Stimulated activated CD4-positive, alpha-beta T cell treated with anti-CD3 and anti-CD28 coated beads, TNF-alpha, amount 100 ng/mL, for 24 hours (primary cell): ENCODE measurements at places on chromosomes 1 and 21.
A peak's percentile ranks its signal among the peaks of the same experiment; 100 is the strongest.

DNA sequence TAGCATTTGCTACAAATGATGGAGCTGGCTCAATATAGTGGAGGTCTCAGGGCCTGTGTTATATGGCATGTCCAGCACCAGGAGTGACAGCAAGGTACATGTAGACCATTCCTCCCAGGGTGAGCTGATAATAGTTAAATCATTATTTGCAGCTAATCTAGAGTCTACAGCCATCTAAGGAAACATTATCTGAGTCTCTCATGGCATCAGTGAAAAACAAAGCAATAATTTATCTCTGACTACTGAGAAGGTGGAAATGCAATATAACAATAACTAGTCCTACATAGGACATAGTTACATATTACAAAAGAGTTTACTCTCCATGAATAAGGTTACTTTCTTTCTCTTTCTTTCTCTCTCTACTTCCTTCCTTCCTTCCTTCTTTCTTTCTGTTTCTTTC is 143.4 kb upstream of the KCNK2 start:
- no peak for DNase-seq

- DNase-seq: no peak
Measured at GRCh38 chr1:40039245-40039756, 1.2 kb upstream of the CAP1 start.

GRCh38 chr1:76807543-76808260 is 59.6 kb upstream of the ST6GALNAC5 start:
- no peak for DNase-seq

- DNase-seq: no peak
Measured at GRCh38 chr1:229130028-229130668, 140.8 kb upstream of the RAB4A start.

DNA sequence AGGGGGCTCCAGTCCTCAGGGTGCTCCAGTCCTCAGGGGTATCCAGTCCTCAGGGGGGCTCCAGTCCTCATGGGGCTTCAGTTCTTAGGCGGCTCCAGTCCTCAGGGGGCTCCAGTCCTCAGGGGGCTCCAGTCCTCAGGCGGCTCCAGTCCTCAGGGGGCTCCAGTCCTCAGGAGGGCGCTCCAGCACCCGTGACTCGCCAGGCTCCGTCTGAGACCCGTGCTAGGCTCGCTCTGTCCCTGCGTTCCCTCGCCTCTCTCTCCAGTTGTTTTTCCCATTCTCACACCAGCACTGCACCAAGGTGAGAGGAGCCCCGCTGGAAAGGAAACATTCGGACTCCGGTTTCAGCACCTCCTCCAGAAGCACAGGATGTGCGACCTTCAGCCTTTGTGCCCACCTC is 9.4 kb upstream of the OR2M2 start:
- DNase-seq: no peak

- no peak for DNase-seq
Measured at GRCh38 chr1:77473690-77474089, 191.9 kb downstream of the AK5 start.

DNA sequence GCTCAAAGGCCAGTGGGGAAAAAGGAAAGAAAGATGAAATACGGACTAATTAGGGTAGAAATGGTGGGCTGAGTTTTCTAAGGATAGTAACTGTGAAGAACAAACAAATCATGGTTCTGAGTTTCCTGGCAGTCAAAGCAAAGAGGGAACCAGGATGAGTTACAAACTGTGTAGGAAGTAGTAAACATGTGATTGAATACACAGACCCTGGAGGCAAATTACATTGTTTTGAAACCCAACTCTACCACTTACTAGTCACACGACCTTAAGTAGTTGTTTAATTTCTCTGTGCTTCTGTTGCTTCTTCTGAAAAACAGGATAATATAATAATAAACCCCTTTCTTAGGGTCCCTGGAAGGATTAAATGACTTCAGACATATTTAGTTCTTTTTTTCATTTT is 11.2 kb upstream of the LUZP1 start:
- DNase-seq: no peak

- DNase-seq: no peak
Measured at GRCh38 chr1:181334724-181335123, 148.6 kb upstream of the CACNA1E start.

- DNase-seq: no peak
Measured at GRCh38 chr1:5603353-5604104, 388.7 kb downstream of the NPHP4 start.

GRCh38 chr1:230392920-230393521 is 33.1 kb downstream of the PGBD5 start:
- no peak for DNase-seq

DNA sequence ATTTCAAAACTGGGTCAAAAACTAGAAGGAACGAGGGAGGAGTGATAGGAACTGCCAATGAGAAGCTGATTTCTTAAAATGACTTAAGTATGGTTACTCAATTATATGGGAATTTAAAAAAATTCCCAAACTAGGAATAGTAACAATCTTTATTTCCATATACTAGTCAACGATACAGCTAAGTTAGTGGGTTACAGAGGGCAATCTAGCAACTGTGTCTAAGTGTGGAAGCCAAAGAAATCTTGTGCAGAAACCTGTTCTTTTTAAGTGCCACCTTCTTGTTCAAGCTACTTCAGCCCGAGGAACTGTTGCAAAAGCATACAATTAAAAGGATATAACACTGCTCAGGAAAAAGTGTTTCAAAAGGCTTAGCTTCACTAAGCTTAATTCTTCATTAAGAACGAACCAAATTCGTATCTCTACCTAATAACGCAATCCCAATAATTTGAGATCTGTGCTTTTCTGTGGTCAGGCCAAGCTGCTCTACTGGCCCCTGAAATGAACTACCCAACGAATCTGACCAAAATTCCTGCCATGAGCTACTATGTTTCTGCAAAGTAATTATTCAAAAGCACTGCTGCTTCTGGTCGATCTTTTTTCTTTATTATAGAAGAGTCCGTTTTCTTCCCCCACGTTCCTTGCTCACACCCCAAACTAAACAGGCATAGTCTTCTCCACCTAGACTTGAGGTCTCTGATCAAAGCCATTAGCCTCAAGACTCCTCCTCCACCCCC is 1.8 kb downstream of the USP24 start:
- DNase-seq: no peak

GRCh38 chr1:108609483-108610049 is 49.7 kb downstream of the EEIG2 start:
- DNase-seq: no peak

GRCh38 chr1:199218065-199218464 is 579.2 kb downstream of the PTPRC start:
- no peak for DNase-seq

GRCh38 chr1:231949277-231950091 is 322.9 kb downstream of the DISC1 start:
- no peak for DNase-seq

GRCh38 chr1:11294951-11295350 is 22.0 kb downstream of the UBIAD1 start:
- DNase-seq: no peak

DNA sequence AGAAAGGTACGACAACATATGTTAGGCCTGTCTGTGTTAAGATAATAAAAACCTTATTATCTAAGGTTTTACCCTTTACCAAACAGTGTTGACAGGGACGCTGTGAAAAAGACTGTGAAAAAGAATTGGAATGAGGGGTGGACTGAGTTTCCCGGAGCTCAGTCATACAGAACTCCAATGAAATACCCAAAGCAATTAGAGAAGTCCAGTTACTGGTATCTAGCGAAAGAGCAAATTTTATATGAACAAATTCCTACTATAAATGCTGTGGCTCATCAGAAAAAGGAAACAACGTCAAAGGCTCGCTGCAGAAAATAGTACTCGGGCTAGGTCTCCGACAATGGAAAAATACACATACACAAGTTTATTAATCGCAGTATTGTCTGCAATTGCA is 708 bp upstream of the RBBP5 start:
- DNase-seq: no peak

DNA sequence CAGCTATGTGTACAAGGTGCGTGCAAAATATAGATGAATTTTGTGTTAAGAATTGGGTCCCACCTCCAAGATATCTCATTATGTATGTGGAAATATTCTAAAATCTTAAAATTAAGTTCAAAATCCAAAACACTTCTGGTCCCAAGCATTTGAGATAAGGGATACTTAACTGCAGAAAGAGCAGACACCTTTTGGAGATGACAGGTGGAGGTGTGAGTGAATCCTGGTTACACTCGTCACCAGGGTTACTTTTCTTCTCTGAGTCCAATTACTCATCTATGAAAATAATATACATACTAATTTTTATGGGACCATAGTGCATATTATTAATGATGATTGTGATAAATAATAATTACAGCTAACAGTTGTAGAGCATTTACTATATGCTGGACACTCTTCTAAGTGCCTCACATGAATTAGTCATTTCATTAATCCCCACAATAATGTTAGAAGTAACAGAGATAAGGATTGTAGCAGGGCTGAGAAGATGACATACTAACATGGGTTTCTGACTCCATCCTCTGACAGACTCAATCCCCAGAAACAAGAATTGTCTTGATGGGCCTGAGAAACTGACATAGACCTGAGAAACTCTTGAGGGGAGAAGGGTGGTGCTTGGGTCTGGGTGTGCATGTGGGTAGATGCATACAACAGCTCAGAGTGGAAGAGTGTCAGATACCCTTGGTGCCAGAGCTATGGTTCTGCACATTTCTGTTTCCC is 8.3 kb upstream of the FASLG start:
- no peak for DNase-seq

GRCh38 chr1:224276771-224277487 is 53.0 kb downstream of the NVL start:
- DNase-seq: no peak

GRCh38 chr1:167518331-167518700 is at the start of gene CD247:
TSS of gene CD247 (minus strand) at chr1:167518529. CDS start at chr1:167518465, 64 bp downstream.
- DNase-seq: peak; percentile 71

DNA sequence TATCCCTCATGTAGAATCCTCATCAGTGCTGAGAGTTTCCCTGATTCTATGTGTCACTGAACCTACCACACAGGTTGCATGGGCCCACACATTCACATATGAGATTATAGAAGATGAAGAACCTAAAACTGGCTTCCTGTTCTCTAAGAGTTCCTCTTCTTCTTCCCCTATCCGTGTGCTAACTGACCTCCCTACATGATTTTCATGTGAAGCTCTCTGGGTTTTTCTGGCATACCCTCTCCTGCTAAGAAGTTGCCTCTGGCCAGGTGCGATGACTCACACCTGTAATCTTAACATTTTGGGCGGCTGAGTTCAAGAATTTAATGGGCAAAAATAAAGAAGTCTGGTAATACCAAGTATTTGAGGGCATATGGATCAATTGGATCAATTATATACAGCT is 5.5 kb upstream of the CD244 start:
- no peak for DNase-seq

DNA sequence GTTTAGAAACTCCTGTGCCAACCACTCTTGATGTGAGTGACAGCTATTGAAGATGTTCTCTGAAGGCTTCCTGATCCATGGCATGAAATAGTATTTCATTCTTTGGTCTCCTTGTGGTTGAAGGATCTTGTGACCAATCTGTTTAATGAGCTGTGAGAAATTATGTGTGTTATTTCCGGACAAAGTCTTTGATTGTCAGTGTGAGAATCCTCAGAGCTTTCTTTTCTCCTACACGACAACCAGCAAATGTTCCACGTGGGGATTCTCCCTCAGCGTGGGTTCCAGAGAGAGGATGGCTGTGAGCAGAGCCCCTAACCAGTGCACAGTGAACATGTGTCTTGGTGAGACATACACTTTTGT is 45.0 kb upstream of the HOOK1 start:
- DNase-seq: no peak

- DNase-seq: no peak
Measured at GRCh38 chr1:98048751-98049325, 128.0 kb upstream of the DPYD start.

DNA sequence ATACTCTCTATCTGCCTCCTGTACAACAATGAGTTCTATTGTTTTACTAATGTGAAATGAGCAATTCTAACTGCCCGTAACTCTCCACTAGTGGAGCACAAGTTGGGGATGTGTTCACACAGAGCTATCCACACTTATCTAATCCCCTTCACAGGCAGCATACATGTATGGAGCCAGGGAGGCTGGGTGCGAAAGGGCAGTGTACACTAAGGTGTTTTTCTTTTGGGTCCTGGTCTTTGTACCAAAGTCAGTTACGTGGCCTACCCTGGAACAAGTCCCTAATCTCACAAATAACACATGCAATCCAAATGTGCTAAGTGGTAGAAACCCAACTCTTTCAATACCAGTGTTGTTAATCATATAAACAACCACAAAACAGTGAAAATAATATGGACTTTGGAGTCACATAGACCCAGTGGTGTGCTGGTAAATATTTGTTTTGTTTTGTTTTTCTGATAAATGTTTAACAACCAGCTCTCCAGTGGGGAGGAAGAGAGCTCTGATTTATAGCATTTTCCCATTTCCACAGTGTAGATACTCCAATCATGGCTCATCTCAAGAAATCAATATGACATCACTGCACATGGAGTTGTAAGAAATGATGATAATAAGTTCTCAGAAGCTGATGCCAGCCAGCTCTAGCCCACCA is 319.9 kb upstream of the DUSP10 start:
- DNase-seq: no peak

DNA sequence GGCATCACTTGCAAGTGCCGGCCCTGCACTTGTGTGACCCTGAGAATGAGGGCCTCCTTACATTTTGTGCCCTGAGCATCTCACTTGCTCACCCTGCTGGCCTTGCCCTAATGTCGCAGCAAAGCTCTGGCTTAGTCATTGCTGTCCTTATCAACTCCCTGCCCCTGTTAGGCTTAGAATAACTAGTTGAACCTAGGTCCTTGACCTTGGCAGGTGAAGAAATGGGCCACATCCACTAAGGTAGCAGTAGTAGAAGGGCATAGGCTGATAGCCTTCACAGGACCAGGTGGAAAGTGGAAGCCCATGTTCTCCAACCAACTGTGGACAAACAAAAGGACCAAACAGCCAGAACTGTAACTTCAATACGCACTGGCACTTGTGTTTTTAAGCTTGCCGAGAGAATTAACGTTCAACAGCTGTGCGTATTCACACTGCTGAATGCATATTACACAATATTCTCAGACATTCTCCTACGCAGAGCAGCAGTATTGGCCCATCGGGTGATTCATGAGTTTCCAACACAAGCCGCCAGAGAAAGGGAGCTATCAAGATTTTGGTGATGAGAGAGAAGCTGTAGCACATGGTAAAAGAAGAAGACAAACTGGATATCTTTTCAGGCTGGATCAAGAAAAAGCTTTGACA is 27.7 kb upstream of the PTGFRN start:
- no peak for DNase-seq
